ENCODE measurements at places on chromosomes 2 and 18.

GRCh38 chr18:59861963-59862819, 37.6 kb upstream of the PMAIP1 start:
- DNase-seq = no peak

DNA sequence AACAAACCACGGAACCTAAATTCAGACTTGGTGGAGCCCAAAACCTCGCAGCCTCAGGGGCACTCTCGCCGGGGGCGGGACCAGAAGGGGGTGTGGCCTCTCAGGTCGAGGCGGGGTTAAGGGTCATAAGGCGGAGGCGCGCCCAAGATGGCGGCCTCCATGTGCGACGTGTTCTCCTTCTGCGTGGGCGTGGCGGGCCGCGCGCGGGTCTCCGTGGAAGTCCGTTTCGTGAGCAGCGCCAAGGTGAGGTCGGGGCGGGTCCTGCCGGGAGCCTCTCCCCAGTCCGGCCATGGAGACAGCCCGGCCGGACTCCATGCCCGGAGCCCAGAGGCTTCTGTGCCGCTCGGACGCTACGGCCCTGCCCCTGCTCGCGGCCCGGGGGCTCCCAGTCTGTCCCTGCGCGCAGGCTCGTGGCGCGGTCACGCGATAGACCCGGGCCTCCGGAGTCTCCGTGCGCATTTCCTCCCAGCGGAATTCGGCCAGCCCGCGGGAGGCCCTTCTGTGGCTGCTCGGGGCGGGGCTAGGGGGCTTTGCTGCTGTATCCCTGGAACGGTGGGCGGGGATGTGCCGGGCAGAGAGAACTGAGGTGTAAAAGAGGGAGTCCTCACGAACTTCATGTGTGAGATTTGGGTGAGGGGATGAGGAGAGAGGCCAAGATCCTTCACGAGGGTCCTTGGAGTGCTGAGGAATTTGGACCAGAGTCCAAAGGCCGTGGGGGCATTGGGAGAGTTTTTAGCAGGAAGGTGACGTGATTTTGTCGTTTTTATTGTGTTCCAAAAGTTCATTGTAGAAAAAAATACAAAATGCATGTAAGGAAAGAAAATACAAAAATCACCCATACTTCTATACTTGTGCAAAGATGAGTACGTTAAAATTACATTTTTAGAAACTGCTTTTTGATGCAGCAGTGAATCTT, at the start of gene SMYD5:
SMYD5 (plus strand) TSS at position 126 of the 916 bp plus-strand sequence; CDS start at position 148, 22 bp downstream.
- peak; percentile 92 for DNase-seq

GRCh38 chr18:32422201-32422600, 48.5 kb downstream of the GAREM1 start:
- DNase-seq = no peak

DNA sequence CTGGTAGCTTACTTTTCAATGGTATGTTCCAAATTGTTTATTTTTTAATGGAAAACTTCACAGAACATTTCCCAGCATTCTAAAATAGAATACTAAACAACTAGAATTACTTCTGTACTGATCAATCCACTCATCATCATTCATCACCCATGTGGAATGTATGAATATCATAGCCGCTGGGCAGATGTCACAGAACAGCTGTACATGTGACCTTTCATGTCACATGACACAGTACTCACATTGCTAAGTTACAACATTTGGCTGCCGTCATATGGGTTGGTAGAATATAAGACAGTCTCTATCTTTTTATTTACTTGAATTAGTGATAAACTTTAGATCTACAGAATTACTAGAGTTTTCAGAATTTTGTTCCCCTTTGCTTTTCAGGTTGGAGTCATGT, 387.6 kb downstream of the ZEB2 start:
- DNase-seq = no peak

Data from ovary (tissue), 10 donors.